ENCODE measurements at places on chromosomes 6 and 20.

DNA sequence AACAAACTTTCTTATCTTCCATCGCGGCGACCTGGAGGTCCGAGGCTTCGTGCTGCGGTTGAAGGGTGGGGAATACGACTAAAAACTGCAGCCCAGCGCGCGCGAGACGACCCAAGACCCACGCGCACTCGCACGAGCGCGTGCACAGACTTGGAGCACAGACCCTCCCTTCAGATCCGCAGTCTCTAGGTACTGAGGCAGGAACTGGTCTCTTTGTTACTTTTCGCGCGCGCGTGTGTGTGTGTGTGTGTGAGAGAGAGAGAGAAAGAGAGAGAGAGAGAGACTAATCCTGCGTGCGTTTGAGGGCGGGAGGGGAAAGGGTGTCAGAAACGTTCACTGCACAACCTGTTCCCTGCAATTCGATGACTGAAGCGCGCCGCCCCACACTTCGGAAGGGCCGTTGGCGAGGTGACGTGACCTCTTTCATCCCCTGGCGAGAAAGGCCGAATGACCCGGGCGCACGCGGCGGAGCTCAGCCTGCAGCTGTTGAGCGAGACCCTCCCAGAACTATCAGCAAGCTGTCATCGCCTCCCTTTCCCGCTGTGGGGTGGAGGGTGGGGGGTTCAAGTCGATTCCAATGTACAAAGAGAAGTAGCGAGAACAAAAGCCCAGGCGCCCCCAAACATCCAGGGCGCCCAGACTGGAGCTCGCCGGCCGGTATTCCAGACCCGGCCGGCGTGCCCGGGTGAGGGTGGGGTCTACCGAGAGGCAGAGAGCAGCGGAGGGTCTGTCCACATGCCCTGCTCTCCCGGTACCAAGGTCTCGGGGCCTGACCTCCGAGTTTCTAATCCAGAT is 1.5 kb upstream of the TUBB2B start:
- no peak for DNase-seq

GRCh38 chr20:12528104-12528503 is 480.7 kb upstream of the SPTLC3 start:
- no peak for DNase-seq

- no peak for DNase-seq
Observed at GRCh38 chr20:23079016-23079351, 7.1 kb downstream of the CD93 start.

DNA sequence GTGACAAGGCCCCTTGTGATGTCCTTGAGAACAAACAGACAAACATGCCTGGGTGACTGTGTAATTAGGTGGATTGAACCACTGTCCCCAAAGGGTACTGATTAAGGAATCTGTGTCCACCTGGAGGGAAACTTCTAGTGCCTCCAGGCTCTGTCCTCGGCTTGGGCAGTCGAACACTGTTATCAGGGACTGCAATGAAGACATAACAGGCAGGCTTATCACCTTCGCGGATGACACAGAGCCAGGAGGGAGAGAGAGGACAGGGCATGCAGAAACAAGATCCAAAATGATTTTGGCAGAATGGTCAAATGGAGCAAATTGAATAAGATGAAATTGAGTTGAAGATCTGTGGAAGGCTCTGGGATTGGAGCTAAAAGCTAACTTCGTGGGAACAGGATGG is 60.9 kb upstream of the ZFAND3 start:
- no peak for DNase-seq

GRCh38 chr20:658202-658601 is 5.2 kb upstream of the SRXN1 start:
- DNase-seq: no peak

DNA sequence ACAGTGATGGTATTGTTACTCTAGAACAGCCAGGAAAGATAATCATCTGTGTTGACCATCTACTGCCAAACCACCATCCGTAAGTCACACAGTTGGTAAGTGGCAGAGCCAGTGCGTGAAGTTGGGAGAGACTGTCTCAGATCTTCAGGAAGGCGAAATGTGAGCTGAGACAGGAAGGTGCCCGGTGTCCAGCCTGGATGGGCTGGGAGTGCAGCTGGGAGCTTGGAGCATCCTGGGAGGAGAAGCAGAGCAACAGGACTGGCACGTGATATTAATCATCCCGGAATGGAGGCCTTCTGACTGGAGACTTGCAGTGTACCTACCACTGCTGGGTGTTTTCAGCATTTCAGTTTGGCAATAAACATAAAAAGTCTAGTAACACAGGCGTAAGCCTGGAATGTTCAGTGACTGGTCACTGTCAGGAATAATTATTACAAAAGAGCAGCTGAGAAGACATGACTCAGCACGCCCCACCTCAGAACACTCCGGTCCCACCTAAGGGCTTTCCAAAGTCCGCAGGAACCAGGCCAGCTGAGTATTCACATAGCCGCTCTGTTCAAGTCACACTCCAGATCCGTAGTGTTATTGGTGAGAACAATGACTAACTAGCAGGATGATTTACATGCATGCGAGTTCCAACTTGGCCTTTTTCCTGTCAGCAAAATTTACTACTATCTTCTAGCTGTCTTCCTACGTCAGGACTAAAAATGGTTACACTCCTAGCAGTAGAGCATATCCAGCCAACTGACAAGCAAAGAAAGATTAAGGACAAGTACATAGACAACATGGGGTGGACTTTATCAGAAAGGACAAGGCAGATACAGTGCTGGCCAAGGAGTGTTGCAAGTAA is 45.1 kb upstream of the PNRC1 start:
- peak; percentile 99 for DNase-seq

DNA sequence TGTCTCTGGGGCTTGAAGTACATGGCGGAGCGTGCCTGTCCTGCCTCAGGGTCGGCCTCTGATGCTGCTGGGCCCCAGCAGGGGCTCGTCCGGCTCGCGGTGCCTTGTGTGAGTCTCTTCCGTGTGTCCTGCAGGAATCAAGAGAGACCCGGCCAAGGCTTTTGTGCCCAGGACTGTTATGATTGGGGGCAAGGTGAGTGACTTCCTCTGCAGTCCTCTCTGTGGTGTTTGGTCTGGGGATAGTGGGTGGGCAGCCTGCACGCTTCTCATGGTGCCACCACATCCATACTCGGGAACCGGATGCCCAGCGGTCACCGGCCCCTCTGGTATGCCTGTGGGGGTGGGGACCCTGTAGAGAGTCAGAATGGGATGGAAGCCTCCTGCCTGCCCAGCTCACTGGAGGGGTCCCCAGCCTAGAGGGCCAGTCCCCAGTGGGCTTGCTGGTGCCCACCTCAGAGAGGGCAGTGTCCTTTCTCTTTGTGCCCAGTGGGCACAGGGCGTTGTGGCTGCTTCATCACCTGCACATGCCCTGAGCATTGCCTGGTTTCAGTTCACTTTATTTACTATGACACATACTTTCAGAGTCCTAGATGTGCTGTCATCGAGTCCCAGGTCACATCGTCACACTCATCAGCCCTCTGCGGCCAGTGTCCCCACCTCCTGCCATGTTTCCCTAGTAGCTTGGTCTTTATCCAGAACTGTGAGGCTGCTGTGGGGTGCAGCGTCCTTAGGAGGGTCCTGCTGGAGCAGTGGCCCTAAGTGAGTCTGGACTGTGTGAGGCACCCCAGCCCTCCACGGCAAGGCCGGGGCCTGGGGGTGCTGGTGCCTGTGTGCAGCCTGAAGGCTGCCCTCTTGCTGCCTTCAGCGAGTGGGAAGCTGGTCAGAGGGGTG is 40.7 kb downstream of the PYGB start:
- no peak for DNase-seq

DNA sequence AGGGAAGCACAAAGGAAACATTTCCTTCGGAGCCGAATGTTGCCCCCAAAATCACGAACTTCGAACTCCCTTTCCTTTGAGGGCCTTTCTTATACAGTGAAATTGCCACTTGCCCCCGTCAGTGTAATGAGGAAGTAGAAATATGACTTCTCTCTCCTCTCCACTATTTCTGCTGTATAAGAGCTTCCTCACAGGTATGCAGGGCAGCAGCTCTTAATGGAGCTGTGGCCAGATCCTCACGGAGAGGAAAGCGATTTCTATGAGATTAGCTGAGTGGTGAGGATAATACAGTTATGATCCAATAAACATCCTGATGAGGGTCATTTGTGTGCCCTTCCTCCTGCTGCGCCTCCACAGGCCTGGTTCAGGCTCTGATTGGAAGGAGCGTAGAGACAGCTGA is 10.8 kb upstream of the CPNE5 start:
- no peak for DNase-seq

- DNase-seq: no peak
Observed at GRCh38 chr6:123338394-123338793, 298.4 kb downstream of the TRDN start.

DNA sequence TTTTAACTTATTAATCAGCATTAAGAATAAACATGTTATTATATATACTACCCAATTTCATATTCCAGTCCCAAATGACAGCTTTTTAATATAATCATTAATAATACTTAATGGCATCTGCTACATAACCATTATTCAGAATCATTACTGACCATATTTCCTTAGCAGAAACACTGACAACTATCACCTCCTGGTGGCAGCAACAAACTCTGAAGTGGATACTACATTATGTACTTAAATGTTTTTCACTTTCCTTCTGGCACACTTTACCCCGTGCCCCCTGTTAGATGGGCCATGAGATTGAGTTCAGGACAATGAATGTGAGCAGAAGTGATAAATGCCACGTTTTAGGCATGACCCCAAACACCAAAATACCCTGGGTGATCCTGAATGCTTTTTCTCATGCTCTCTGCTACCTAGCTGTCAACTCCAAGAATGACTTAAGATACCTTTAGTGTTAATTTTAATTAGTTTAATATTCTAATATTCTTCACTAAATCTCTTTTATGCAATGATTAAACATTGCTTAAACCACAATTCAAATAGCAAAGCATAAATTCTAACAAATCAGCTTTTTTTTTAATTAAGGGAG is 77.1 kb downstream of the LMBRD1 start:
- DNase-seq: peak; percentile 38

DNA sequence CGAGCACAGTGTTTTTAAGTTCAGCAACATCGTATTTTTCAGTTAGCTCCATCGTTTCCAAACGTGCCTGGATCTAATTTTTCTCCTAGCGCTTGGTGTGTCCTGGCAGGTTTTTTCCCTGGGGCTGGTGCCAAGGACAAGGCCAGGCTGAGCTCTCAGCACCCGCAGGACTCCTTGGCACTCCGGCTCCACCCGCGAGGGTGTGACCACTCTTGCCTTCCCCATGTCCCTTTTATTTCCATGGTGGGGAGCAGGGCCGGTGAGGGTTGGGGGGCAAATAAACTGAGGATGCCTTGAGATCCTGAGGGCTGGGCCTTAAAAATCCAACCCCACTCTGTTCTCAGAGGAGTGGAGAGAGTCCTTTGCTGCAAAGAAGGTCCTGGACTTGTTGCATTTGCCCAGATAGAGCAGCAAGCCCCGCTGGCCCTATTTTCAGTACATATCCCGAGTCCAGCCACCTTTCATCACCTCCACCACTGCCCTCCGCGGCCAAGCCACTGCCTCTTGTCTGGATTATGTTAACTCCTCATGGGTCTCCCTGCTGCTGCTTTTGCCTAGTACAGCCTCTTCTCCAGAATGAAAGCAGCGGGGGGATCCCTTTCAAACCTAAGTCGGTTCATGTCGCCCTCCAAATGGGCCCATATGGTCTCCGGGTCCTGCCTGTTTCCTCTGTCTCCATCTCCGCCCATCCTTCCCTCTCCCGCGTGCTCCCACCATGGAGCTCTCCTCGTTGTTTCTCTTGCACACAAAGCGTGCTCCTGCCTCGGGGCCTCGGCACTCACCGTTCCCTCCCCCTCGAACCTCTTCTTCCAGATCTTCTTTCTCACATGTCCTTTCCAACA is 4.5 kb upstream of the RAB44 start:
- no peak for DNase-seq

- DNase-seq: no peak
Observed at GRCh38 chr20:52124821-52125220, 66.8 kb downstream of the ZFP64 start.

- no peak for DNase-seq
Observed at GRCh38 chr20:35133735-35134134, 13.4 kb downstream of the EDEM2 start.

DNA sequence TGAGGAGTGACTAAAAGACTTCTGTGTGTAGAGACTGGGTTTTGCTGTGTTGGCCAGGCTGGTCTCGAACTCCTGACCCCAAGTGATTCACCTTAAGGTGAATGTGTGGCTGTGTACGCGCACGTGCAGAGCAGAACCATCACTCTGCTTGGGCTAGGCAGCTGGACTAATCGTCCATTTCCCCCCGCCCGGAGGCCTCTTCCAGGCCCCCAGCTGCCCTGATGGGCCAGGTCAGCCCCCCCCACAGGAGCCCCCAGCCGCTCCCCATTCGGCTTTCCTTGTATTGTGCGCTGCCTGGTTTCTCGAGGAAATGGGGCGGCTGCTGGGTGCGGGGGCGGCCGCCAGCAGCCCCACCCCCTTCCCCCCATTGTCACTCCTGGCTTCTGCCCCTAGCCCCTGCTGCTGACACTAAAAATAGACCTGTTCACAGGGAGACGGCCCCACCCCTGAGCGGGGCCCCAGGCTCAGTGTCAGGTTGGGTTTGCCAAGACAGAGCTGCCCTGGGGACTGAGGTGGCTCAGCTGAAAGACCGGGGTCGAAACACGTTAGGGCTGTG is 24.6 kb upstream of the CSNK2A1 start:
- DNase-seq: no peak

GRCh38 chr6:11202513-11203305 is 29.8 kb downstream of the NEDD9 start:
- no peak for DNase-seq

DNA sequence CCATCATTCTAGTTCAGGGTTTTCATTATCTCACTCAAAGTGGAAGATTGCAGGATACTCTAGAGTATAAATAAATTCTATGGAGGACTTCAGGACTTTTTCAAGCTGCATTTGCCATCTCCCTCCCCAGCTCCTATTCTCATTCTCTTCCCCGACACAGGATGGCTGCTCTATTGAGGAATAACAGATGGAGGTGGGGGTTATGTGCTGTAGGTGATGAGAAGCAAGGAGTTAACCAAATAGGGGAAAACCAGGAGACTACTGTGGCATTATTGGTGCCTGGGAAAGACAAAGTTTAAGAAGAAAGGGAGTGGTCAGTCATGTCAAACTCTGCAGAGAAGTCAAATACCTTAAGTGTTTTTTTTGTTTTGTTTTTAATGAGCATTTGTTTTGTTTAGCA is 109.3 kb downstream of the GRIK2 start:
- no peak for DNase-seq

DNA sequence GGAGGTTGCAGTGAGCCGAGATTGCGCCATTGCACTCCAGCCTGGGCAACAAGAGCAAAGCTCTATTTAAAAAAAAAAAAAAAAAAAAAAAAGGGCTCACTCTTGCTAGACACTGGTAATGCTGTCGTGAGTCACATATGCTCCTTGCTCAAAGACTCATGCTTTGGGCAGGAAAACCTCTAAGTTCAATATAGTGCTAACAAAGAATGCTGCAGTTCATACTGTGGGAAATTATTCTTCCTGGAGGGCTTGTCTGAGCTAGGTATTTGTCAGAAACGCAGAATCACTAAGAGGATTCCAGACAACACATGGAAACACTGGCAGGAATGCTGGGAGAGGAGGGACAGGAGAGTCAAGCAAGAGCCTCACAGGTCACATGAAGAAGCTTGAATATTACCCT is 2.3 kb upstream of the LYRM2 start:
- DNase-seq: no peak

Data from fibroblast of villous mesenchyme (primary cell).